ENCODE measurements at places on chromosomes 4 and X.

GRCh38 chr4:103052779-103053178, 23.8 kb downstream of the SLC9B2 start:
- no peak for DNase-seq

DNA sequence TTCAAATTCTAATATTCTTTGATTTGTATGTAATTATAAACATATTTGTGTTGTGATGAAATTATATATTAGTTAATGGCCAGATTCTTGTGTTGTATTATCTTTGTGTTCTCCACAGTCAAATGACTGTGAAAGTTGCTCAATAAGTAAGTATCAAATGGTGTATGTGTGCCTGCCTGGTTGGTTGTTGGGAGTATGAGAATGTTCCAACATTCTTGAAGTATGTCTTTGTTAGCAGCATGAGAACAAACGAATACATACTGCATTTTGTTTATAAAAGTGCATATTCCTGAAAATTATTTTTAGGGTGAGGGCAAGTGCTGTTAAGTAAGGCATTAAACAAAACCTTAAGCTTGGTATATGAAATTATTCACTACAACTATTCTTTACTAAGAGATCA, 16.2 kb downstream of the ARHGEF38 start:
- DNase-seq = no peak

DNA sequence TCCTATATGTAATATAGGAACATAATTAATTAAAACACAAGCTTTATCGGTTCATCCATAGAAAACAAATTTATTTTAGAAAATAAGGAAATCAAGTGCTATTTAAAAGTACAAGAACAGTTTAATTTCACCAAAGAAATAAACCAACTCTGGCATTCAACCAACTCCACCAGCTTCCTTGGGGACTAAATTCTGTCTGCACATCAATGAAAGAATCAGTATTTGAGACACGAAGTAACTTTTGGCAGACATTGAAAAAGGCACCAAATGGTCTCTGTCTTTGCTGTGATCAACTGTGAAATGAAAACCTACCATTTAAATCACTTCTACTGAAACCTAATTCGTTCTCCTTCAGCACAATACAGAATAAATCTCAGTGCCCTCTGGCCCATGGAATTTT, 719.7 kb upstream of the GRIA3 start:
- DNase-seq = no peak

GRCh38 chr4:167238226-167238625, 3.9 kb upstream of the SPOCK3 start:
- DNase-seq = no peak

- no peak for DNase-seq
Measured at GRCh38 chr4:77856152-77856551, 6.5 kb upstream of the MRPL1 start.

DNA sequence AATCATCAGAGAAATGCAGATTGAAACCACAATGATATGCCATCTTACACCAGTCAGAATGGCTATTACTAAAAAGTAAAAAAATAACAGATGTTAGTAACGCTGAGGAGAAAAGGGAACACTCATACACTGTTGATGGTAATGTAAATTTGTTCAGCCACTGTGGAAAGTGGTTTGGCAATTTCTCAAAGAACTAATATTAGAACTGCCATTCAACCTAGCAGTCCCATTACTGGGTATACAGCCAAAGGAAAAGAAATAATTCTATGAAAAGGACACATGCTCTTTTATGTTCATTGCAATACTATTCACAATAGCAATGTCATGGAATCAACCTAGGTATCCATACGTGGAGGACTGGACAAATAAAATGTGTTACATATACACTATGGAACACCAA, 566.3 kb downstream of the STPG2 start:
- DNase-seq = no peak

GRCh38 chr4:16760617-16761363, 137.7 kb downstream of the LDB2 start:
- DNase-seq = no peak

DNA sequence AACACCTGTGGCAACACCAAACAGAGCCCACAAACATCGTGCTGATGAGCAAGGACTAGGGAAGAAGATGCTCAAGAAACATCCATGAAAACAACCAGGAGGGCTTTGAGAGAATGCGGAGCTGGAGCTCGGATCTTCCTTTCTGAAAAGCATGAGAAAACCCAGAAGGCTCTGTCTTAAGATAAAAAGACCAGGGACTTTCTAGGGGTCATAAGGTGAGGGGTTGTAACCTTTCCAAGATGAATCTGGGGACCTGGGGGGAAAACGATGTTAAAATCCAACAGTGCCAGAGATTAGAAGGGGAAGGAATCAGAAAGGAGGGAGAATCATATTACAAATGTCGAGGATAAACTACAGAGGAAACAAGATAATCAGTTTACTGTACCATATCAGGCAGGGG, 10.1 kb downstream of the GK2 start:
- no peak for DNase-seq
